ENCODE measurements at places on chromosomes 5 and 9.

GRCh38 chr9:20441711-20442423 lies 180.4 kb downstream of the MLLT3 start:
- DNase-seq: no peak

- no peak for DNase-seq
These were observed 5.8 kb downstream of the MTX3 start for GRCh38 chr5:79985288-79985687.

DNA sequence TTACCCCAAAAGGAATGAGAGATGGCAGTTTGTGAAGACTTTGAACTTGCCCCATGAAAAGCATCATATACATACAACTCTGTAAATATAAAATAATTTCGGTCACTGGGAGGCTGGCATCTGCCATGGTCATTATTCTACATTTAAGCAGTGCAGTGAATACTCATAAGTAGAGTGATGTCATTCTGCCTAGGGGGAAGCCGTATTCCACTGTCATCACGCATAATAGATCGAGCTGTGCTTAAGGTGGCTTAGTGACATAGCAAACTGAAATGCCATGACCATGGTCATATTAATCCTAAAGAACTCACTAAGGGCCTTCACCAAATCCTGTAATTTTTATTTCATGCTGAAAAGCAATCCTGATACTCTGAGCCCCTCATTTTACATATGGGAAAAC lies 42.4 kb upstream of the NR4A3 start:
- DNase-seq: no peak

DNA sequence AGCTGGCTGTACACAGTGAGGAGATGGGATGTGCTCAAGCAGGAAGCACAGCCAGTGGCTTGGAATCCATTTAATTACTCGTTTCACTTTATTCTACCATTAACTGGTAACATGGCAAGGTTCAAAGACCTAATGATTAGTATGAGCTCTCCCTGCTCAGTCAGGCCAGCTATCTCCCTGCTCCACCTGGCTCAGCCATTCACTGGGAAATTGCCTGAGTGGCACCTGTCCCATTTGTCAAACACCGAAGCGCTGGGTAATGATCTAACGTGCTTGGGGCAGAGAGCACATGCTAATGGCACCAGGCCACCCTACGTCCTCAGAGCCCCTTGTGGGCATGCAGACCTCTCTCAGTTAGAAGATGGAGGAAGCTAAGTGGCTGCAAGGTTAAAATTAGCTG lies 162.2 kb downstream of the TTLL11 start:
- no peak for DNase-seq

DNA sequence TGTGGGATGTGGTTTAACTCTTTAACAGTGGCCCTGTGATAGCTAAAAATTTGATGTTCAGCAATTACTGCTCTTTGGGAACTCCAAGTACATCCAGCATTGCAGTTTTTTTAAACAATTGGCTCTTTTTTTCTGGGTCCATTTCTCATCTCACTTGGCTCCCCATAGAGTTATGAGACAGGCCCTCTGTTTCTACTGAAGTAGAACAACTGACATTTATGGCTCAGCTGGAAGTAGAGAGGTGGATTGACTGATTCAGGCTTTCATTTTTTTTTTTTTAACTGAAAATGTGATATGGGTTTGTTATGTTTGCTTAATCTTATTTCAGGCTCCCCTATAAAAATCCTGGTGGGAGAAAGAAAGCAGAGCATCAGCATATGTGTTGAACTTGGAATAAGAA lies 96.6 kb upstream of the CD180 start:
- no peak for DNase-seq

GRCh38 chr5:14591548-14591947 lies 10.0 kb downstream of the OTULINL start:
- DNase-seq: no peak

DNA sequence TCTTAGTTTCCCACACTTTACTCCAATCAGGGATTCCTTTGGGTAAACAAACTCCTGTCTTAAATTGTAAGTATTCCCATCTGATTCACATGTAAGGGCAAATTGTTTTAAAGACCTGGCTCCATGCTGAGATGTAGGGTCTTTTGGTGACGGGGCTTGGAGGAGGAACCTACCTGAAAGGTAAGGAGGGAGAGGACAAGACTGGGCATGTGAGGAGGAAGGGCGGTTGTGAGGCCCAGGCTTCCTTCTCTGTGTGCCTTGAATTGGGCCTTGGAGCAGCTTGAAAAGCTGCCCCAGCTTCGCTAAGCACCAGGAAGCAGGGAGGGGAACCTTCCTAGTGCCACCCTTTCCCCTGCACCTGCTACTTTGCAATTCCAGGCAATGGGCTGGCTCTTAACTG lies 86.8 kb downstream of the C9orf152 start:
- no peak for DNase-seq

- DNase-seq: no peak
These were observed 473.0 kb downstream of the ZSWIM6 start for GRCh38 chr5:61805101-61805500.

DNA sequence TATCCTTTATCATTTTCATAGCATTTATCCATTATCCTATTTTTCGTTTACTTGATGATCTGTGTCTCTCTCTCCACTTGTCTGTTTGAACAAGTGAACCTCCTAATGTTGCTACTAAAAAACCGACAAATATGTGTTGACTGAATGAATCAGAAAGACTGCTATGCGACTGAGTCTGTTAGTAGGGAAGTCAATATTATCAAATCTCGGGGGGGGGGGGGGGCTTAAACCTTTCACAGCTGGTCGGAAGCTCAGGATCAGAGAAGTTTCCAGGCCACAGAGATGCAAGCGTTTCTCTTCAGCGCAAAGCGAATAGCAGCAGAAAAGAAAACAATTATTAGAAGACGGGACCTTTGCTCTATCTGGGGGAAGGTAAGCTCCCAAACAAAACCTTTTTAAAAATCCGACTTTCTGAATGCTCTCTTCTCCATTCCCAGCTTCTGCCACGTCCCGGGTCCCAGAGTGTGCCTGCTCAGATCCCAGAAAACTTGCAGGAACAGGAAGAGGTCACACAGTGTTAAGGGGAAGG lies 412 bp downstream of the RIOK2 start:
- no peak for DNase-seq

DNA sequence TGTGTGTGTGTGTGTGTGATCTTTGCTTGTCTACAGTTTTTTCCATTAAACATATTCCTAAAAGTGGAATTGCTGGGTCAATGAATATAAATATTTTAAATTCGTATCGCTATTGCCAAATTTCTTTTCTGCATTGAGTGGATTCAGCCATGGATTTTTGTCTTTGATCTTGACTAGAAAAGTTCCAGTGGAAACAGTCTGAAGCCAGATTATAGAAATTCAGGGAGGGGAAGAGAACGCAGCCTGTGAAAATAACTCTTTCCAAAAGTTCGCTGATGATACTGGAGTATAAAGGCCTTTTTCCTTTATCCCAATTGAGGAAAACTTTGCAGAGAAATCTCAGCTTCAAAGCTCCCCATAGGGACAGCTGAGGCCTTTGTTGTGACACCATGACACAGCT lies 292.3 kb upstream of the CD180 start:
- DNase-seq: no peak

- no peak for DNase-seq
These were observed 70.6 kb downstream of the IQGAP2 start for GRCh38 chr5:76473661-76474060.

DNA sequence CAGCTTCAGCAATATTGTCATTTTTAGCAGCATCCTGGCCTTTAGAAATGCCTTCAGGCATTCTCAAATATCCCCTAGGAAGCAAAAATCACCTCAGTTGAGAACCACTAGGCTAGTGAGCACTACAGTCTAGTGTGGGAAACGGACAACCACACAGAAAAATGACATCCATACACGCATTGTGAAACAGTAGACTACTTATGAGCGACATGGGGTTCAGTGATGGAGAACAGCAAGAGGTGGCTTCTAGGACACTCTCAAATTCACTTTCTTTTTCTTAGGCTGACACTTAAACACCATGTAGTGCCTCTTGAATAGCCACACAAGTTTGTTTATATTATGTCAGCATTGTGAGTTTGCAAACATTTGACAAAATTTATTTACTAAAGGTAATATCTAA lies 203.0 kb downstream of the KDM4C start:
- no peak for DNase-seq

- no peak for DNase-seq
These were observed 41.9 kb downstream of the DYNC2I2 start for GRCh38 chr9:128614728-128615127.

- no peak for DNase-seq
These were observed 51.3 kb downstream of the ARHGEF37 start for GRCh38 chr5:149632311-149633251.

DNA sequence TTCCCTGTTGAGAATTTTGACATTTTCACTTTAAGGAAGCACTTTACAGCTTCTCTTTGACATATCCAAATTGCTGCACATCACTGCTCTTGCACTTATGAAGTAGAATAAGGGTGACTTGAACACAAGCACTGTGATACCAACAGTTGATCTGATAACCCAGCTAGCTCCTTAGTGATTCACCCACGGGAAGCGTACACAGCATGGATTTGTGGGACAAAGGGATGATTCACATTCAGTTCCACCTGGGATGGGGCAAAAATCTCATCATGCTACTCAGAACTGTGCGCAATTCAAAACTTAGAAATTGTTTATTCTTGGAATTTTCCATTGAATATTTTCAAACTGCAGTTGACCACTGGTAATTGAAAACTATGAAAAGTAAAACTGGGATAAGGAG lies 1565.5 kb upstream of the CDH9 start:
- no peak for DNase-seq

DNA sequence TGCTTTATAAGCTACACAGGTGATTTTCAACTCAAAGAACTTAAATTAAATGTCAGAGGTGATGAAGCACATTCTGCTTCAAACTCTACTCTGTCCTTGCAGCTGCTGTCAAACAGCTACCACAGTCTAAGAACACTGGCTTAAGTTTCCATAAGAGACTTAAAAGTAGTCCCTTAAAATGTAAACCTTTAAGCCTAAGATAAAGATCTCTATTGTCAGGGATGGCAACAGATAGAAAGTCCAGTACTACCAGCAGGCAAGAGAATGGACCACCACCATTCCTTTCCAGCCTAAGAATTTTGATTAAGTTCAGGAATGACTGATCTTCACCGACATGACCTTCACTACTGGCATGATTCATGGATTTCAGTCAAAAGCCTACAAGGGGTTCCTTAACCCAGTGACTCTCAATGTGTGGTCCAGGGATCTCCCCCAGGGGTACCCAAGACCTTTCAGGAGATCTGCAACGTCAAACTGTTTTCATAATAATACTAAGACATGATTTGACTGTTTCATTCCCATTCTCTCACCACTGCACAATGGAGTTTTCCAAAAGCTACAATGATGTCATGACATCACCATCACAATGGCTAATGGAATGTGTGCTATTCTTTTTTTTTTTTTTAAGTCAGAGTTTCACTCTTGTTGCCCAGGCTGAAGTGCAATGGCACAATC lies 41.1 kb upstream of the PLPP6 start:
- DNase-seq: no peak

DNA sequence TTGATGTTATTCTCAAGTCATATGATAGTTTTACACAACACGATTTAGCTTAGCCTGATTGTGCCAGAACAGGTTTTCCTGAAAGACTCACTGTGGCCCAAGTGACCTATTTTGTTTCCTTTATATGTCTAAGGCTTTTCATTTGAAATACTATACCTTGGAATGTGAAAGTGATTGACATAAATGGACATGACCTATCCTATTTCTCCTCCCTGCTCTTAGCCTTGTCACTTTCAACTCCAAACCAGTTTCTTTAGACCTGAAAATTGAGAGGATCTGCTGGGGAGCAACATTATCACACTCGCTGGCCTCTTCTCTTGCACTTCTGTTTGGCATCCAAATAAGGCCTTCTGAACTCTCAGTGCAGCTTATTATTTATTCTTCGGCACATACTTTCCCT lies 496.8 kb downstream of the MAT2B start:
- no peak for DNase-seq

DNA sequence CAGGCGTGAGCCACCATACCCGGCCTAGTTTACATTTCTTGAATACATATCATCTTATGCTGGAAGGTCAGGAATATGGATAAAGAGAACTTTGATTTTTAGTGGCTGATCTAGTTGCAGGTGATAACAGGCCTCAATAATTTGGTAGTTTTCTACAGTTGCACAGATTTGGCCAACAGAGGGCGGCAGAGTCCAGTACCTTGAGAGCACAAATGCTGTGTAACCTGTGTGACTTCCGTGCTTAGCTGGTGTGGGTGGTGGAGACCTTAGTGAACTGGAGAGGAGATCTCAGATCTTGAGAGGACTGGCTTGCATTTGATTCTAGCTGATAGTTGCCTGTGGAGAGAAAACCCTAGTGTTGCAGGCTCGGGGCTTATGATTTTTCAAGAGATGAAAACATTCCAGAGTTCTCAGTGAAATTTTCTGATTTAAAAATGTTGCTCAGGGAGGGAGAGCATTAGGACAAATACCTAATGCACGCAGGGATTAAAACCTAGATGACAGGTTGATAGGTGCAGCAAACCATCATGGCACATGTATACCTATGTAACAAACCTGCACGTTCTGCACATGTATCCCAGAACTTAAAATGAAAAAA lies 17.4 kb upstream of the GPR151 start:
- no peak for DNase-seq

DNA sequence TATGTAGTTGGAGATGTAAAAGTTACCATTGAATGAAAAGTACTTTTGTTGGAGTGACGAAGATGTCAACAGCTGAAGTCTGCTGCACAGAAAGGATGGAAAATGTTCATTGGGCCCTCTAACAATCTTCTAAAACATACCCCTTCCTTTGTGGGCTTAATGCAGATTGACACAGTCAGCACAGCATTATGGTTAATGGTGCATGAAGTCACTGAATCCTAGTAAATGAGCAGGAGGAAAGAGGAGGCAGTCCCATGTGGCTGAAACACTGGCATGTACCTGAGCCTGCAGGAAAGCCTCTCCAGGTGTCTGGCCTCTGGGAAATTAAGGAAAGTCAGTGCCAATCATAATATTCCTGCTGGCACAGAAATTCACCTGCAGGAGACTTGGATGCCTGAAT lies 153.8 kb downstream of the ARL15 start:
- DNase-seq: no peak

DNA sequence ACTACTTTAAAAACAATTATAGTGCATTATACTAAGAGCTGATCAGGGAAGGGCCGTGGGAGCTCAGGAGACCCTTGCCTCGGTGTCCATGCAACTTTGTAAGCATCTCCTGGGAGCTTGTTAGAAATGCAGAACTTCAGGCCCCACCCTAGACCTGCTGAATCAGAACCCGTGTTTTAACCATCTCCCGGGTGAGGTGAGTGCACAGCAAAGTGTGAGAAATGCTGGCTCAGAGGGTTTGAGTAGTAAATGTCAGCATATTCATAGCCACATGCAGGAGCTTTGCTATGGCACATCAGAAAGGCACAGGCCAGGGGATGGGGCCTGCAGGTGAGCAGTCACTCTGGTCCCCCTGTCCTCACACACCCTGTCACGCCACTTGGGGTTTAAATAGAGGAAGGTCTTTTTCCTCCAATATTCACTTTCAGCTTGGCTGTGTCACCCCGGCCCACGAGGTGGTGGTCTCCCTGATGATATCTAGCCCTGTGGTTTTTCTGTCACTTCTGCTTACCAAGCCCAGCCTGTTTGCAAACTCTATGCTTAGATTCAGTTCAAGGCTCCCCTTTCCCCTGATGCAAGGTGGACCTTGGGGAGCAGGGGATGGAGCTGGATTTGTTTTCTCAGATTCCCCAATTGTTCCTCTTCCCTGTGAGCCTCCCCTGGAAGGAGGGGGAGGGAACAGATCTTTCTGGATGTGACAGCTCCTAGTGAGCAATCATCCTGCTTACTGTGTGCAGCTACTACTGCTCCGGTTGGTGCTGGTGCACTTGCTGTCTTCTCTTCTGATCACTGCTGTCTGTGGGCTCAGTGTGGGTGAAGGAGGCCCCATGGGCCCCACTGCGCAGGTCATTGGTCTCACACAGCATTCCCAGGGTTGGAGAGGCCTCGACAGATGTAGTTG lies 51.8 kb upstream of the TGFBR1 start:
- DNase-seq: no peak

- no peak for DNase-seq
These were observed 52.3 kb upstream of the MOCS2 start for GRCh38 chr5:53161876-53162275.

Measured in mesenteric fat pad (tissue), 1 donor.